ENCODE measurements at places on chromosomes 4 and X. TPM values are rescaled to one million over a fixed set of nuclear protein-coding genes. Genes with fewer than 3 reads are reported as not detected.

TIGD4 gene
- total RNA-seq: 0.34 TPM

WNK3 gene
- total RNA-seq: 1.1 TPM

FOXR2 gene
- not detected for total RNA-seq

AMMECR1 gene
- total RNA-seq: 4.2 TPM

OCIAD2 gene
- total RNA-seq: 8.5 TPM

TCP11X1 gene
- total RNA-seq: not detected

ZIC3 gene
- total RNA-seq: not detected

PHEX gene
- under 0.01 TPM for total RNA-seq

TENM3 gene
- 58.5 TPM for total RNA-seq

GPRASP2 gene
- 4.9 TPM for total RNA-seq

MAOA gene
- 599 TPM for total RNA-seq

HEPH gene
- total RNA-seq: 7.0 TPM

TEX13B gene
- not detected for total RNA-seq

ANXA3 gene
- 102 TPM for total RNA-seq

TRIML2 gene
- total RNA-seq: not detected

TBX22 gene
- total RNA-seq: not detected

ELF4 gene
- total RNA-seq: 8.5 TPM

KIAA1210 gene
- not detected for total RNA-seq

GAGE1 gene
- not detected for total RNA-seq

RASL11B gene
- total RNA-seq: not detected

ADH7 gene
- not detected for total RNA-seq

Measured in subcutaneous adipose tissue (tissue), 4 donors.